ENCODE measurements at places on chromosomes 12 and 14.

GRCh38 chr14:105899071-105899641 lies 372.8 kb downstream of the TMEM121 start:
- DNase-seq: no peak

DNA sequence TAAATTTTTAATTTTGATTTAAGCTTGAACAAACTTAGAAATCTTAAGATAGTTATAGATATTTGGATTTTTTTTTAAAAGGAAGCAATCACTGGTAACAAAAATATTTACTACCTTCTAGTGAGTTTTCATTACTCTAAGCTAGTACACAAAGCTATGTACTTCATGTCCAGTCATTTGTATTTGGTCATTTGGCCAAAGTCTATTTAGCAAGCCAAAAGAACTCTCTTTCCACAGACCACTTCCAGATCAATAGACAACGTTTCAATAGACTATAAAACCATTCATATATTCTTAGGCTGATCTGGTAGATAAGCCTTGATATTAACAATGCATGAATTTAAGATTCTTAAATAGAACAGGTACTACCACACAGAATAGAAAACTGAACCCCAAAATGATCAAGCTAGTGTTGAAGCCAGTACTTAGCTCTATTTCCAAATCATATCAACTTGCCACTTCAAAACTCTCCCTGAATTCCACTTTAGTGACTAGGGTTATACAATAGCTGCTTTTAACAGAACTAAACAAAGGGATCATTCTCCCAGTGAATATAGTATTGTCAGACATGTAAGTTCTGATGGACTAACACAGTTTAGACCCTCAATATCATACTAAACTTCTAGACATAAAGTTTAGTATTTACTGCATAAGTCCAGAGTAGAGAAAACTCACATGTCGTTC lies 21.7 kb downstream of the CAPRIN2 start:
- DNase-seq: no peak

GRCh38 chr12:50580436-50580835 lies 75.7 kb downstream of the DIP2B start:
- no peak for DNase-seq

GRCh38 chr12:116418551-116418950 lies 140.6 kb upstream of the MAP1LC3B2 start:
- DNase-seq: no peak

DNA sequence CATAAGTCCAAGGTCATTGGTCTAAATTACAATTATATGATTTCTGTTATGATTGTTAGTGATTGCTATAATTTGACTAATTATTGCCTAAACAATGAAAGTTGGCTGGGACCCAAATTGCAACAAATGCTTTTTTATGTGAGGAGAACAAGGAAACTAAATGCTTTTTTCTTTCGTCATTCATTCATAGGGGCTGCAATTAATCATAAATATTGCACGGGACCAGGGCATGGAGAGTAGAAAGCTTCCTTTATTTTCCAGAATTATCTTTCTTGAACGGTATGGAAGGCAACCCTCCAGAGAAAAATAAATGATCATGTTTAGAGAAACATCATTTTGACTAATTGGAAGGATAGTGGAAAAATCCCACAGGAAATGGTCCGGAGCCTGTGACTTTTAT lies 32.6 kb upstream of the ARHGAP5 start:
- no peak for DNase-seq

DNA sequence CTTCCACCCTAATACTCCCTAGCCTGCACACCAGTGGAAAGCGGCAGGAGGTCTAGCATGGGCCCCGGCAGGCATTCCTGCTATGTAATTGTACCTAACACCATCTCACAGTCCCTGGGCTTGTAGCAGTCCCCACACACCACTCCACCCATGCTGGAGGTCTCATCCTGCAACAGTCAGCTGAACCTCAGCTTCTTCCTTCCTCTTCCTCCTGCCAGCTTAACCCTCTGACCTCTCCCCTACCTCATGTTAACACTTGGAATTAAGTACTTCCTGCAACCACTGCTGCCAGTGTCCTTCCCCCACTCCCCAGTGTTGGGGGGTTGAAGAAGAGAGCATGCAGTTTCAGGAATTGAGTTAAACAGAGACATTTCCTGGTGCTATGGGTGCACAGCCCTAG lies 7.6 kb downstream of the ADCY4 start:
- DNase-seq: no peak

DNA sequence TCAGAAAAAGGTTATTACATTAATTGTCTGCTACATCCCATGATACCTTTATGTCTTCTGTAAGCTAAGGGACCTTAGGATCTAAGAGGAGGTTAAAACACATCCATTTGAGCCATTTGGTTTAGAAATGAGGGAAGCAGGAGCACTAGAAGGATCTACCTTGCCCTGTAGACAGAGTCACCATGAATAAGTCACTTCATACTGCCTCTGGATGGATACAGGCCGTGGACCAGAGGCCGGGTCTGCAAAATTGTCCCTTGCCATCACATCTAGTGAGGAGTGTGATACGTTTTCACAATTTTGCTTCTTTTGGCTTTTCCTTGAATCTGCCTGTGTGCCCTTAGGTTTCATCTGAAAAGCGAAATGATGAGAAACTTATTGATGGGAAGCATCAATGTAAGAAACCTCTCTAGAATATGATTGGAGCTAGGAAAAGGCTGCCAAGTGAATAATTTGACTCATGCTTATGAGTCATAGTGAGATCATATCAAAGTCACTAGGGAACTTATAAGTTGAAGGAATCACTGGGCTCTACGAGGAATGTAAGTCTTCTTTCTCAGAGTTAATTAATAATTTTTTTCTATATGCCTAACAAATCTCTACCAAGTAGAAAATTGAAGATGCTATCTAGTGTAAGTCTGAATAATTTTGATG lies 10.8 kb downstream of the GLRX5 start:
- DNase-seq: peak; percentile 95

- no peak for DNase-seq
Observed at GRCh38 chr12:75205558-75205957, 4.1 kb downstream of the KCNC2 start.

GRCh38 chr12:13539051-13539450 lies 342.5 kb downstream of the EMP1 start:
- no peak for DNase-seq

- DNase-seq: no peak
Observed at GRCh38 chr14:97838986-97839385, 1041.8 kb downstream of the VRK1 start.

GRCh38 chr14:68523326-68523610 lies 269.6 kb downstream of the ZFP36L1 start:
- DNase-seq: no peak

DNA sequence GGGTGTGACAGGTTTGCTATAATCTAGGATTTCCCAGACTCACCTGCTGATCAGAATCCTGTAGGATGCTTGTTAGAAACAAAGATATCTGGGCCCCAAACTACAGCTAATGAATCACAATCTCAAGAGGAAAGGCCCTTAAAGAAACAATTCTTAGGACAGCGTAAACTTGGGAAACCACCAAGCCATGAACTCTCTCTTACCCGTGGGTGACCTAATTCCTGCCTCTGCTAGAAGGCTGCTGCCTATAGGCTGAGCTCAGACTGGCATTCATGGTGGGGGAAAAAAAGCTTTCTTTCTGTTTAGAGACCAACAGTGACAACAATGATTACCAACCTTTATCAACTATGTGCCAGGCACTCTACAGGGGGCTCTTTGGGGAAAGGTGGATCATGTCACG lies 213.9 kb upstream of the FKBP4 start:
- DNase-seq: peak; percentile 50

- no peak for DNase-seq
Observed at GRCh38 chr14:33839193-33840076, 111.4 kb downstream of the EGLN3 start.

DNA sequence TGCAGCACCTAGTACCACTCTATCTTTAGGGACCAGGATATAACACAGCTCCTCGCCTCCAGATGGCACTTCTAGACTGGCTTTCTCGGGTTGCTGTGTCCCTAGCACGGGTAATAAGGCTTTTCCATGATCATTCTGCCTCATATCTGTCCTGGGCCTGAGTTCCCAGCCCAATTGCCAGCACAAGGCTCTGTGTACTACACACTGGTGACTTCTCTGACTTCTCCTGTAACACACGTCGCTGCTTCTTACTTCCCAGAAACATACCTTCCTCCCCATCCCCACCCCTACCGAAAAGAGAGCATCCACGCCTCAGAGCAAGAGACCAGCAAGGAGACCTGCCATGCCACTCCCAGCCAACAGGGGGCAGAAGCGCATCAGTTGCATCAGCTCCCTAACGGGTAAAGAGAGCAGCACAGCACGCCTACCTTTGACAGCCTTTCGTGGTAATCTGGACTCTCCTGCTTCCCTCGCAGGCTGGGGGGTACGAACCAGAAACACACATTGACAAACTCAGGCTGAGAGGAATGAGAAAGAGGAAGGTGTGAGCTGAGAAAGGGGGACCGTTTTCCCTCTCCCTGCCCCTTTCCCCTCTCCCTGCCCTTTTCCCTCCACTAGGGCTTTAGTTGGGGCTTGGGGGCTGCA lies 21.2 kb upstream of the ZNF740 start:
- DNase-seq: peak; percentile 26

GRCh38 chr12:43766291-43766690 lies 7.5 kb downstream of the IRAK4 start:
- no peak for DNase-seq

- DNase-seq: no peak
Observed at GRCh38 chr14:99009871-99010270, 262.1 kb downstream of the BCL11B start.

GRCh38 chr14:33986804-33987203 lies 35.9 kb upstream of the EGLN3 start:
- DNase-seq: peak; percentile 97

- no peak for DNase-seq
Observed at GRCh38 chr12:45994736-45995135, 4.4 kb upstream of the SCAF11 start.

GRCh38 chr14:46626876-46627275 lies 24.7 kb downstream of the RPL10L start:
- no peak for DNase-seq

DNA sequence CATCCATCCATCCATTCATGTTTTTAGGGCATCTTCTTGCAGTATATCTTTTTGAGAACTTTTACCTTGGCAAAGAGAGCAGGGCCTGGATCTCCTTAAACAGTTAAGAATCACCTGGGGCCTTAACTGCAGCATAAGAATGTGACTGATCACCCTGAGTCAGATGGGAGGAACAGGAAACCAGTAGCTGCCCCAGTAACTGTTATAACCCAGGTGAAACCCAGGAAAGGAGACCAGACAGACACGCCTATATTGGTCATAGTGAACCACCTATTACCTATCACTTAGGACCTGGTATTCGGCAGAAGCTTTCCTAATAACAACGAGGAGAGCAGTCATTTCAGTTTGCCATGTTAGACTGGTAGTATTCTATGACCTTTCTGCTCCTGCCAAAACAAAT lies 43.4 kb upstream of the NR2C1 start:
- no peak for DNase-seq

- DNase-seq: no peak
Observed at GRCh38 chr12:52200086-52200780, 8.4 kb upstream of the KRT80 start.

DNA sequence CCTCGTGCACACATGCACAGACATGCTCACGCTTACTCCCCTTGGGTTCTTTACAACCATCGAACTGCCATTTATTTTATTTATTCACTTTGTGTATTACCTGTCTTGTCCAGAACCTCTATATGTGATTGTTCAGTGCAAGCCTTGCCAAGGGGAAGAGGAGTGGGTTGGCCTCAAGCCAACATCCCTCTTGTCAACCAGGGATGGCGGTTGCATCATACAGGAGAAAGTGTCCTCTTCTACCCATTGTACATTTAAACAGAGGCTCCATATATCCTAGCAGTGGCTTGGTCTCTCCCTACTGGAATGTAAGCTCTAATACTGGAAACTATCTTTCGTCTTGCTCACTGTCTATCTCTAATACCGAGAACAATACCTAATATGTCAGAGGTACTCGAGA lies 108.4 kb downstream of the C12orf42 start:
- DNase-seq: no peak

GRCh38 chr14:67474366-67474765 lies 14.2 kb downstream of the TMEM229B start:
- no peak for DNase-seq

- peak; percentile 52 for DNase-seq
Observed at GRCh38 chr12:79128956-79129355, 264.4 kb downstream of the SYT1 start.

DNA sequence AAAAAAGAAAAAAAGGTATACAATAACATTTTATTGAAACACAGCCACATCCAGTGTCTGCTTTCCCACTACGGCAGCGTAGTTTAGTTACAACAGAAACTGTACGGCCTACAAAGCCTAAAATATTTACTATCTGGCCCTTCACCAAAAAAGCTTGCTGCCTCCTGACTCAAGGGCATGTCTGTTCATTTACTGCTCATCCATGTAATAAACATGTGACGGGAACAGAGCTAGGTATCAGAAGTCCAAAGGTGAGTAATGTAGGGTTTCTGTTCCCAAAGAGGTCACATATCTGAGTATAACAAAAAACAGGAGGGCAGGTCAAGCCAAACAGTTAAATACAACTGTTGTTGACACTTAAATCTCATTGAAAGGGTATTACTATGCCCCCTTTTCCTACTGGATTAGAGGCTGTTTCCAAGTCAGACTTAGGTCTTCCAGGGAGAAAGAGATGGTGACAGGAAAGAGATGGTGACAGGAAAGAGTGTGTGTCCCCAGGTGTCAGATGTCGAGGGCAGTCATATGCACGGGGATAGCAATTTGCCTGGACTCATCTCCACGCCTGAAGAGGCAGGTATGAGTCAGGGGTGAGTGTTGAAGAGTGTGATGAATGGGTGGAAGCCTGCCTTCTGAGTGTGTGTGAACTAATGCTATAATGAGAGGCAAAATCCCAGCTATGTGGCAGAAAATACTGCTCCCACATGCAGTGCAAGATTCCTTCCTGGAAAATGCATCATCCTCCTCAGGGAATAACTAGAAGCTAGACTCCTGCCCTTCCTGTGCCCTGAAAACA lies 77.7 kb downstream of the MAP3K9 start:
- no peak for DNase-seq

DNA sequence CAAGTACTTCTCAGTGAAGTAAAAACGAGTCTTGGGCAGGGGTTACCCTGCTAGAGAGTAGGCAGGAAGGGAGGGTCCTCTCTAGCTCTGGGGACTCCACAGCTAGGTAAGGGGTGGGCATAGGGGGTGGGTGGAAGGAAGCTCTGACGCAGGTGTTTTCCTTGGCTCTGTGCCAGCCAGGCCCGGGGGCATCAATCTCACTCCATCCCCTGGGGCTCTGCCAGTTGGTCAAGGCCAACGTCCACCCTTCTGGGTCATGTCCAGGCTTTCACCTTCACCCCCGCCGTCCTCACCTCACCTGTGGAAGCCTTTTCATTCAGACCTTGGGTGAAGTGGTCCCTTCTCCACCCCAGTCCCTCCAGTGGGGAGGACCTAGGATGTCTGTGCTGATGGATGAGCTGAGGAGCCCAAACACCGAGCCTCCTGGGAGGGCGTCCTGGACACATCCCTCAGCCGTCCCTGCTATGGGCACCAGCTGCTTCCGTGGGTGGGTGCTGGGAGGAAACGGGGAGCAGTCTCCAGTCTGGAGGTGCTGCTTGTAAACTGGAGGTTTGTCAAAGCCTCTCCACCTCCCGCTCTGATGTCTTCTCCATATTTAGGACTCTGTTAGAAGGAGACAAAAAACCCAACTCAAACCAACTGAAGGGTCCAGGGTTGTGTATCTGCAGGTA lies 71.5 kb upstream of the SFSWAP start:
- DNase-seq: no peak
